LHCN-M2 (cell line): ENCODE measurements at places on chromosomes 3 and 15.

GRCh38 chr3:59809710-59810444, 760.1 kb upstream of the CFAP20DC start:
- peak; percentile 40 for DNase-seq

- DNase-seq, result peak; percentile 16
Observed at GRCh38 chr3:140584549-140584948, 93.3 kb upstream of the TRIM42 start.

- DNase-seq, result no peak
Observed at GRCh38 chr3:149609595-149609994, 48.2 kb downstream of the WWTR1 start.

GRCh38 chr3:41836360-41837134, 125.4 kb downstream of the ULK4 start:
- DNase-seq, result no peak

GRCh38 chr15:38547255-38547997, 17.2 kb downstream of the RASGRP1 start:
- peak; percentile 81 for DNase-seq
